ENCODE measurements at places on chromosomes 2 and 18.

- DNase-seq: no peak
These were observed 31.4 kb downstream of the CAPN13 start for GRCh38 chr2:30775833-30776232.

GRCh38 chr2:8268172-8268783 is 413.6 kb upstream of the ID2 start:
- DNase-seq: peak; percentile 36

DNA sequence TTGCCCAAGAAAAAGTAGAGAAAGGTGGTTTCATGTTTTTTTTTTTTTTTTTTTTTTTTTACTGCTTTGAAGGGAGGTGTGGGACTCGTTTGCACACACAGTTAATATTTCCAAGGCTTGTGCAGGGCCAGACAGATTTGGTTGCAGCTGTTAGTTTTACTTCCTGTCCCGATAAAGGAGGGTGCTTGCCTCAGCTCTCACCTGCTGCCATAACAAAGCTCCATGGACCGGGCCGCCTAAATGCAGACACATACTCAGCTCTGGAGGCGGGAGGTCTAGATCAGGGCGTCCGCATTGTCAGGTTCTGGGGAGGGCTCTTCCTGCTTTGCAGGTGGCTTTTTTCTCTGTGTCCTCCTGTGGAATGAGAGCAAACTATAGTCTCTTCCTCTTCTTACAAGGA is 69.9 kb downstream of the ODC1 start:
- no peak for DNase-seq

GRCh38 chr2:10487081-10487740 is 39.1 kb upstream of the ODC1 start:
- DNase-seq: no peak

DNA sequence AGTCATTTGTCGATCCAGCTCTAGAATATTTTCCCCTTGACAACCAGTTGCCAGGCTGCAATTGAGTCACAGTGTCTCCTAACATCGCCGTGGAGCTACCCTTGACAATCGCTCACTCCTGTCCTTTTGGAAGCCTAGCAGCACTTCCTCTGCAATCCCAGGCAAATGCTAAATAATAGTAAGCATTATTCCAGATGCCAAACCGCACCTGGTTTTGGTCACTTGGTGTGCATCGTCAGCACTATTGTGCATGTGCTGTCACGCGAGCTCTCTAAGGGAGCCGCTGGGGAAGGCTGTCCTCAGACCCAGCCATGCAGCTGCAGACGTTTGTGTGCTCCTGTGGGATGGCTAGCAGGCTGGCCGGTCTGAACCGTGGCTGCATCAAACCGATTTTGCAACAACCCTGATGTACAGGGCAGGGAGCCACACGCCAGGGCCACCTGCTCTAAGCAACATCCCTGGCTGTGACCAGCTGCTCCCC is 549.5 kb upstream of the ID2 start:
- DNase-seq: peak; percentile 19

- no peak for DNase-seq
These were observed 213.6 kb downstream of the GLI2 start for GRCh38 chr2:120949027-120949956.

DNA sequence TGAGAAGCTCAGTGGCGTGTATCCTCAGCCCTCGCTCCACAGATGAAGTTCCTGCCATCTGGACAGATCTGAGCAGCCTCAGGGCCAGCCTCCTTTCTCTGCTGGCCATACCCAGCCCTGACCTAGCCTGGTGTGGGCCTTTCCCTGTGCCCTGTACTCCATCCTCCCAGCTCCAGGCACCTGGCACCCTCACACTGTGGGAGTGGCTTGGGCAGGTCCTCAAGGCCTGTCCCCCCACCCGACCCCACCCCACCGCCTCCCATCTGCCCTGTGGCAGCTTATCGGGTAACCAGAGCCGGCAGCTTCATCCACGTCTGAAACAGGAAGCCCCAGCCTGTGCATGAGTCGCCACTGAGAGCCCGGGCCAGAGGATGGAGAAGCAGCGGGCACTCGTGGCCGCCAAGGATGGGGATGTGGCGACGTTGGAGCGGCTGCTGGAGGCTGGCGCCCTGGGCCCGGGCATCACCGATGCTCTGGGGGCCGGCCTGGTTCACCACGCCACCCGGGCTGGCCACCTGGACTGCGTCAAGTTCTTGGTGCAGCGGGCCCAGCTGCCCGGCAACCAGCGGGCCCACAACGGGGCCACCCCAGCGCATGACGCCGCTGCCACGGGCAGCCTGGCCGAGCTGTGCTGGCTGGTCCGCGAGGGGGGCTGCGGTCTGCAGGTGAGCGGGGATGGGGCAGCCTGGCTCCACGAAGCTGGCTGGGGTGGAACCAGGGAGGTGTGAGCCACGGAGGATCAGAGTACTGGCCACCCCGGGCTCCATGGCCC is at the start of gene ESPNL:
TSS of gene ESPNL (plus strand) at position 292 of the 772 bp plus-strand sequence. CDS start at position 372, 80 bp downstream.
- no peak for DNase-seq

- no peak for DNase-seq
These were observed 39.7 kb downstream of the TFCP2L1 start for GRCh38 chr2:121245120-121245820.

- no peak for DNase-seq
These were observed 164.9 kb downstream of the L3MBTL4 start for GRCh38 chr18:6249788-6250187.

- DNase-seq: peak; percentile 16
These were observed 216.3 kb upstream of the DTNA start for GRCh38 chr18:34493566-34494358.

DNA sequence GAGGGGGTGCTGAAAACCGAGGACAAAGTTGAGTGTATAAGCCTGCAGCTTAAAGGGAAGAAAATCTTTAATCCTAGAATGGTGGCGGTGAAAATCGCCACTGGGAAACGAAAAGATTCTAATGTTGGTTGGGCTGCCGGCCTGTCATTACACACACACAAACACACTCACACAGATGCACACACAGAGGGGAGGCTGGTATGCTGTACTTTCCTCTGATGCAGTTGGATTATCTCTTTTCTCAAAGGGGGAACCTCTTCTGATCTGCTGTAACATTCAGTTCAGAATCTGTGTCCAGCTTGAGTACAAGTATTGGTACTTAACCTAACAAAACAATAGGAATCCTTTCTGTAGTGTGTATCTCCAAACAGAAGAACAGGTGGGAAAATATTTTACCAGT is 39.0 kb downstream of the ANXA4 start:
- DNase-seq: no peak

DNA sequence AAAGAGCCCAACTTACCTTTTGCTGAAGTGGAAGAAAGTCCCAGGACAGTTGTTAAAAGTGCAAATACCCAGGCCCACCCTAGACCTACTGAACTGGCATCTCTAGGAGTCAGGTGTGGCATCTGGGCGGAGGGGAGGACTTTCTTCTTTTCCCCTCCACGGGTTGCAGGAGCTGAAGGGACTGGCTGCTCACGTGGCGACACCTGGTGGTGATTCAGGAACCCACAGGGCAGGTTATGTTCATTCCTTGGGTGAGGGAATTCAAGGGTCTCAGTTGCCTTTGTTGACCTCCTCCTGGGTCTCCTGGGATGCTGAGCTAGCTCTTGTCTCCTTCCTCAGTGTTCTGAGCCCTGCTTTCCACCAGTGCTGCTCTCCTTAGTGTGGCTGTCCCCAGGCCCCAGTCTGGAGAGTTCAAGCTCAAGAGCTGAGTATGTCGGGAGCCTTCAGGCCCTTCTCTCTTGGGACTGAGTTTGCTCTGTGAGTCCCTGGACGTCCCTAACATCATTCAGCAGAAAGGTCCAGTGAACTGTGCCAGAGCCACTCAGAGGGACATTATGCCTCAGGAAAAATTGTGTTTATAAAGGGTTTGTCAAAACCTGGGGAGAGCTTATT is 56.9 kb downstream of the DYSF start:
- no peak for DNase-seq

DNA sequence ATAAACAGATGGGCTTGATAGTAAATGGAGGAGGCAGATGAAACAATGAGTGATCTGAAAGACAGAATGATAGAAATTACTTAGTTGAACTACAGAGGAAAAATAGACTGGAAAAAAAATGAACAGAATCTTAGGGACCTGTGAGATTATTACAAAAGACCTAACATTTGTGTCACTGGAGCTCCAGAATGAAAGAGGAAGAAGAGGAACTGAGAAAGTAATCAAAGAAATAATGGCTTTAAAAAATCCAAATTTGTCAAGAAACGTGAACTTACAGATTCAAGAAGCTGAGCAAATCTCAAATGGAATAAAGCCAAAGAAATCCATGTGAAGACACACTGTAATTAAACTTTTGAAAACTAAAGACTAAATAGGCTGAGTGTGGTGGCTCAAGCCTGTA is 28.3 kb downstream of the EVA1A start:
- no peak for DNase-seq

DNA sequence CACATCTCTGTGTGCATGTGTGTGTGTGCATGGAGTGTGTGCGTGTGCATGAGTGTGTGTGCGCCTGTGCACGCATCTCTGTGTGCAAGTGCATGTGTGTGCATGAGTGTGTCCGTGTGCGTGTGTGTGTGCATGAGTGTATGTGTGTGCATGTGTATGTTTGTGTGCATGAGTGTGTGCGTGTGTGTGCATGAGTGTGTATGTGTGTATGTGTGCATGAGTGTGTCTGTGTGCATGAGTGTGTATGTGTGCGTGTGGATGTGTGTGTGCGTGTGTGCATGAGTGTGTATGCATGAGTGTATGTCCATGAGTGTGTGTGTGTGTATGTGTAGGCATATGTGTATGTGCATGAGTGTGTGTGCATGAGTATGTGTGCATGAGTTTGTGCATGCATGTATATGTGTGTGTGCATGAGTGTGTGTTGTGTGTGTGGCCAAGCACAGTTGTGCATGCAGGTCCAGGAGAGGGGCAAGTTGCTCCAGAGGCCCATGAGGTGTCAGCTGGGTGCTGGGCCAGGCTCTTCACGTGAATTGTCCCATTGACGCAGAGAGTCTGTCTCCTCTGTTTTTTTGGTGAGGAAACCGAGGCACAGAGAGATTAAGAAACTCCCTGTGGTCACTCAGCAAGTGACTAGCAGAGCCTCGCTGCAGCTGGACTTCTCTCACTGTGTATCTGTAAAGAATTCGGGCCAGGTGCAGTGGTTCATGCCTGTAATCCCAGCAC is 75.5 kb downstream of the ASB1 start:
- DNase-seq: no peak

DNA sequence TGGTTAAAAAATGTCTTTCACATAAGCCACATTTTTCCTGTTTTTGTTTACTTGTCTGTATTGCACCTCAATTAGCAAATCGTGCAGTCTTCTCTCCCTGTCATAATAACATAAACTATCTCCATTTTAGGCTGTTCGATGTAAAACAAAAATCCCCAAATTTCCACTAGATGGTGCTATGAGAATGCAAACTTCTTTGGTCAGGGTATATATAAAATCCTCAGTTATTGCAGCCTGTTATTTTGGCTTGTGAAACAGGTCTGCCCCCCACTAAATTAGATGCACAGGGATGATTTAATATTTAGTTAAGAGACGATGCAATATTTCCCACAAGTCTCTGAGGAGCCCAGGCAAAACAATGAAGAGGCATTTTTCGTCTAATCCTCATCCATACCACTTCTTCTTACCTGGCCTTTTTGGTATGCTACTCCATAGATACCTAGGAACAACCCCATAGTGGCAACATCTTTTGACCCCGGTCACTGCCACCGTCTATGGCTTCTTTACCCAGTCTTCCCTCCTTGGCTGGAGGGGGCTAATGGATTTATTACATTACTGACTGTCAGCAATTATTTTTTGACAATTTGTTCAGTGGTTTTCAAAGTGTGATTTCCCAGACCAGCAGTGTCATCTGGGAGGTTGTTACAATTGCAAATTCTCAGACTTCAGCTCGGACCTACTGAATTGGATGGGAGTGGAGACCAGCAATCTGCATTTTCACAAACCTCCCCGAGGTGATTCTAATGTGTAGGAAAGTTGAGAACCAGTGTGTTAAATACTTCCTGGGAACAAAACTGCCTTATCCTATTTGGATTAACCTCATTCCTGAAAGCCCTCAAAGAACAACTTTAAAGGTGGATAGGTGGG is 117.4 kb upstream of the CWC22 start:
- DNase-seq: no peak

DNA sequence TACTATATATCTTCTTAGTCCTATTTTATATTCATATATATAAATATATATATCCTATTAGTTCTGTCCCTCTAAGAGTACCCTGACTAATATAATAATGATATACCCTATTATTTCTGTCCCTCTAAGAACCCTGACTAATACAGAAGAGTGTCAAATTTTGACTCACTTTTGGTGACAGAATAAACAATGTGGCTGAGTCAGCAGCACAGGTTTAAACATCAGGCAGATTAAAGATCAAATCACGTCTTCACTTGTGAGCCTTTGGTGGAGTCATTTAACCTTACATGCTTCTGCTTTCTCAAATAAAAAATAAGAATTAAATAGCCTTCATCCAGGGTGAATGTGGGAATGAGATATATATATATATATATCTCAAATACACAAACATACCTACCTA is 615.9 kb upstream of the GCFC2 start:
- DNase-seq: no peak

GRCh38 chr2:216804357-216805350 is 55.2 kb downstream of the TNP1 start:
- no peak for DNase-seq

DNA sequence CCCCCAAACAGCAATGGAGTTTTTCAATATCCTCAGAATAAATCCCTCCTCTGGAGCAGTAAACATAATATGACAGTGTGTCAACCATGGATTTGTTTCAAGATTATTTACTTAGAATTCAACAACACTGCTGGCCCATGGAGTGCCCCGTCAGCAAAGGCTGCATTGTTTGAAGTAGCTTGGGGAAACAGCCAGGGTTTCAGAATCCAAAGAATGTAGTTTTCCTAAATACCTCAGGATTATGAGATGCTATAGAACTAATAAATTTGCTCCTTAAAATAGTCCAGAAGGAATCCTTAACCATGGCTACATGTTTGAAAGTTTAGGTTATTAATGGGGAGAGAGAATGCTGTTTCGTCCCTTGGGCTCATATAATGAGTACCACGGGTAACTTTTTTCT is 13.1 kb upstream of the CETN1 start:
- DNase-seq: no peak

GRCh38 chr2:50535971-50536759 is 495.8 kb downstream of the NRXN1 start:
- no peak for DNase-seq

- no peak for DNase-seq
These were observed 116.8 kb upstream of the PKDCC start for GRCh38 chr2:41930807-41931566.

DNA sequence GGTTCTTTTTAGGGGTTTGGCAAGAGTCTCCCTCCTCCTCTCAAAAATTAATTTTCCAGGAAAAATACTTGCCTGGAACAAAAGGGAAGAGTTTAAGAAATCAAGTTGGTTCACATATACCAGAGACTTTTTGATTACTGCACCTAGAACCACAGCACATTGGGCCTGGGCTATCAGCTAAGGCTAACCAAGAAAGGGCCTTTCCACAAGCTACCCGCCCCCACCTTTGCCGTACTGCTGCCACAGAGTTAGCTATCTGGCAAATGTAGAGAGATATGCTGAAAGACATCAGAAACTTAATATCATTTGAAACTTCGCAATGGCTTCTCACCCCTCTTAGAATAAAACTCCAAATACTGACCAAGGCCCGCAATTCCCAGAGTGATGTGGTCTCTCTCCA is 76.9 kb downstream of the AAK1 start:
- DNase-seq: no peak

- no peak for DNase-seq
These were observed 269.8 kb upstream of the MMADHC start for GRCh38 chr2:149857344-149857743.

GRCh38 chr2:63665846-63666475 is 77.2 kb downstream of the MDH1 start:
- no peak for DNase-seq
